Foreskin keratinocyte (primary cell): ENCODE measurements at places on chromosomes 16 and 17. TPM values are rescaled to one million over a fixed set of nuclear protein-coding genes. Genes with fewer than 3 reads are reported as not detected.

The SGCA gene
- not detected in 2 replicates for total RNA-seq

The ZNF646 gene
- 11.0 and 12.2 TPM in 2 replicates for total RNA-seq

The ATP6V0D1 gene
- total RNA-seq, result 97.7 and 102 TPM in 2 replicates

The ASGR1 gene
- total RNA-seq, result 0.14 and 0.21 TPM in 2 replicates

The RABEP1 gene
- 37.9 and 41.5 TPM in 2 replicates for total RNA-seq

The FNDC8 gene
- not detected in 2 replicates for total RNA-seq

The TPSG1 gene
- not detected in 2 replicates for total RNA-seq

- DNase-seq, result no peak
These were observed 14.2 kb upstream of the CCL1 start for GRCh38 chr17:34377078-34377823.

DNA sequence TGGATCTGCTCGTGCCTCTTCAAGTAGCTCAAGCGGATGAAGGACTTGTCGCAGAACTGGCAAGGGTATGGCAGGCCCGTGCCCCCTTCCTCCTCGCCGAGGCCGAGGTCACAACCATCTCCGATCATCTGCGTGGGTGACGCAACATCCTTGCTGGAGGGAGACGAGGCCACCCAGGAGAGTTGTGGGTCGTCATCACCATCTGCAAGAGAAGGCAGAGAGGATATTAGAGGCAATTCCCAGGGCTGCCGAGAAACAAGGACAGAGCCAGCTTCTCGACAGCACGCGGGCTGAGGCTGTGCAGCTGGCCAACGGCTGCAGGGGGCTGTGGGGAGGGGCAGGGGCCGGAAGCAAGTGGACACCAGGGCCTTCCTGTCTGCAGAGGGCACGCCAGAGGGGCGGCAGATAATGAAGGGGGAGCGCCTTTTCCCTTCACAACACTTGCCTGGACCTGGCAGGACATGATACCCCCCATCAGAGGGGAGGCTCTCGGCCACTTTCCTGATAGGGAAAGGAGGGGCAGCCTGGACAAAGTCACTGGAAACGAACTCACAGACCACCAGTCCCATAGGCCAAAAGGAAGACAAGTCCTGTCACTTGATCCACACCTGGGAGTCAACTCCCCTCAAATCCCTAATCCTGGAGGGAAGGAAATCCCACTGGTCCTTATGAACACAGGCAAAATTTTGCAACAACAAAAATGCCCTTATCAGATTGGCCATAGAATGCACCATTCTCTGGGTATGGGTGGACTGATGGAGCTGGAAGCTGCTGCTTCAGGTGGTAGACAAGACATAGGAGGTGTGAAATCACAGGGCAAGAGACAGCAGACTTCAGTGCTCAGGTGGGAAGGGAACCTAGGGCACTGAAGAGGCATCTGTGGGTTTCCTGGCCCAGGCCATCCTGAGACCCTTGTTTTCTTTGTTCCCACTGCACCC is 217.0 kb downstream of the ZNF423 start:
- DNase-seq, result no peak

DNA sequence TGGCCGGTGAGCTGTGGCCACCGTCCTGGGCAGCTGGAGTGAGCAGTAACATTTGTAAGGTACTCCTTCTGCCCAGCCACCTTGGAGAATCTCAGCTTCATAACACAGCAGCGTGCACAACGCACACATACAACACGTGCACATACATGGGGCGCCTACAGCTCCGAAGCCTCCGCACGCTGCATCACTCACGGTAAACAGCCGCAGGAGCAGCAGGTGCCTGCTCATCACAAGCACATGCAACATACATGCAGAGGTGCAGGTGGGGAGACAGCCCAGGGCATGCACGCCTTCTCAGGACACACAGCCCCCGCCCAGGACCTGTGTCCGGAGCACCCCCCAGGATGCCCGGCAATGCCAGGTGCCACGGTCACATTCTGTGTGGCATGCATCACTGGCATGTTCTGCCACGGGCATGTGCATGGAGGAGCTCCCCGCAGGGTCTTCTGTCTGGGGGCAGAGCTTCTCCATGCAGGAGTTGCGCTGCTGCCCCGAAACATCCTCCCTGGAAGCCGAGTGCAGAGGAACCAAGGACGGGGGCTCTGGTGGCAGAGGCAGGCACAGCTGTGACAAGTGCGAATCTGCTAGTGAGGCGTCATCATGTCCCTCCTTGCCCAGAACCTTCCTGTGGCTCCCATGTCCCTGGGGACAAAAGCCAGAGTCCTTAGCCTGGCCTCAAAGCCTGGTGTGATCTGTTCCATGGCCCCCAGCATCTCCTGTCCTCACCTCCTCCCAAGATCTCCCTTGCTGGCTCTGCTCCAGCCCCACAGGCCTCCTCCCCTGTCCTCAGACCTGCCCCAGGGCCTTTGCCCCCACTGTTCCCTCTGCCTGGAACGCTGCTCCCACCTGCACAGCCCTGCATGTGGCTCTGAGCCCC is 184.0 kb upstream of the GSE1 start:
- no peak for DNase-seq

DNA sequence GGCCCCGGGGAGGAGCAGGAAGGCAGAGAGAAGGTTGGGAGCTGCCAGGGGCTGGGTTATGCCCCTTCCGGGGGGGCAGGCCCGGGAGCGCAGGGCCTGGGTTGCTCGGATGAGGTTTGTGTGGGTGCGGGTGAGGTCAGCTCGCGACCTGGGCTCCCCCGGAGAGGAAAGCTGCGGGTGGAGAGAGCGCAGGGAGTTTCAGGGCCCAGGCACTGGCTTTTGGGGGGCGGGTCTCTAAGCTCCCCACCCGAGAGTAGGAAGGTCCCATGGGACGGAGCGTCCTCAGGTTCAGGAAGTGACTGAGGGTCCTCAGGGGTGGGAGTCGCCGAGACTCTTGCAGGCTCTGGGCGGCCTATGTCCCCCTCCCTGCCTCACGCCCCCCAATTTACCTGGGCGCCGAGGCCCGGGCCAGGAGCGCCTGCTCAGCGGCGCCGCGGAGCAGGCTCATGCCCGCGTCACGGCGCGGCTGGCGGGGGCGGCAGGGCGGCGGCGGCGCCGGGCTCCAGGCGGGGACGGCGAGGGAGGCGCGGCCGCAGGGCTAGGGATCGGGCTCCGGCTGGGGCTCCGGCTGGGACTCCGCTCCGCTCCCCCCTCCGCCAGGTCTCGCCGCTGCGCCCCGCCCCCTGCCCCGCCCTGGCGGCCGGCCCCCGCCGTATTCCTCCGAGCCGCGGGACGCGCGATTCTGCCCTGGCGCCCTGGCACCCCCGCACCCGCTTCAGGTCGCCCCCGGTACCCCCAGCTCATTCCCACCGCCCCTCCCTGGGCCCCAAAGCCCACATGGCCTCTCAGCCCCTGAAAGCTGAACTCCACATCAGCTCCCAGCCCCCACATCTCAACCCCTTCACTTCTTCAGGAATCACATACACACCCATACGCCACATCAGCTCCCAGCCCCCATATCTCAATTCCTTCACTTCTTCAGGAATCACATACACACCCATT is at the start of gene DOK4:
Gene DOK4, minus strand, starts transcription at position 578 of the 942 bp plus-strand sequence. CDS start 6,986 bp downstream, outside the sequence.
- DNase-seq, result no peak

DNA sequence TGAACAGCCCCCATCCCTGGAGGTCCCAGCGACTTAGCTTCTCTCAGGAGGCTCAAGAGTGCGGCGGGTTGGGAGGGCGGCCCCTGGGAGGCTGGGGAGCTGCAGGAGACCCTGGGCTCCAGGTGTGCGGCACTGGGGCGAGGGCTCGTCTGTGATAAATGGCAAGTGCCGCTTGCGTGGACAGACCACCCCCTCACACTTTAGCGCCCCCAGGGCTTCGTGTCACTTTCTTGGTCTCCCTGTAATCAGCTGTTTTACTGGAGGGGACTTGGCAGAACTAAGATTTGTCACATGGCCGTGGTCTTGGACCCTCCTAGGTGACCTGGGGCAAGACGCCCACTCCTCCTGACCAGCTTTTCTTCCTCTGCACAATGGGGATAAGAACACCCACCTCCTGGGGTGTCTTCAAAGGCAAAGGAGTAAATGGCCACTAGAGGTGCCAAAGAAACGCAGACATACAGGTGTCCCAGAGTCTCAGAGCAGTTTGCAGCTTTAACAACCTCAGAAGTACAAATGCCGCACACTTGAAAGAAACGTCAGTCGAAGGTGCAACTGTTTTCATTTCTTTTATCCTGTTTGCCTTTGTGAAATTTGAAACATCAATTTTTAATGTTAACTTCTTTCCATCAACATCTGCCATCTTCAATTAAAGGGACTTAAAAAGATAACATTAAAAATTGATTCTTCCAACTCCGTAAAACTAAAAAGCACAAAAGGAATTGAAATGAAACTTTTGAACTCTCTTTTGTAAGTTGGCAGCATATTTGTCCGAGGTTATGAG is 946 bp downstream of the OSGIN1 start:
- DNase-seq, result no peak

GRCh38 chr16:19136549-19137196 is 22.9 kb downstream of the ITPRIPL2 start:
- no peak for DNase-seq

- peak; percentile 40 for DNase-seq
These were observed 67.1 kb upstream of the NLK start for GRCh38 chr17:27975146-27976011.

- no peak for DNase-seq
These were observed 3.2 kb downstream of the ZC3H7A start for GRCh38 chr16:11793840-11794239.

DNA sequence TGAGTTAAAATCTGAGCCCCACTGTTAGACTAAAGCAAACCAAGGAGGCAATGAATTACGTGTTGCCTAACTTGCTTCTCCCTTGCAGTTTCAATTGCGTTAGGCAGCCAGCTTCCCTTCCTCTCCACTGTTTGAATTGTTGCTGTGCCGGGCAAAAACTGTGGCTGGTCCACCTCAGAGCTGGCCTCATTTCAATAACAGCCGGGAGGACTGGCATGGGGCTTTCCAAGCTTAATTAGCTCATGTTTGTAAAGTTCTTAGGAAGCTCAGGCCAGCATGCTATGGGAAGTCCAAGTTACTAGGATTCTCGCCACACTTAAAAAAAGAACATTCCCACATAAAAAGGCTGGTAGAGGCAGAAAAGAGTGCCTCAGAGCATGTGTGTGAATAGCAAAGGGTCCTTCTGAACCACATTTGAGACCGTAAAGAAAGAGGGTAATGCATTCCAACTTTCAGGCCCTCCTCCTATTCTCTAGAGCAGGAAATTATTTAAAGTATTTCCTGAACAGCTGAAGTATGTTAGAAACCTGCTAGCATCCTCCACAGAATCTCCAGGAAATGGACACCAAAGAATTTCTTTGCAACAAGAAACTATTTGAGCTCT is 79.0 kb upstream of the SMURF2 start:
- no peak for DNase-seq

GRCh38 chr17:76248013-76248782 is 7.9 kb upstream of the RNF157 start:
- DNase-seq, result no peak

DNA sequence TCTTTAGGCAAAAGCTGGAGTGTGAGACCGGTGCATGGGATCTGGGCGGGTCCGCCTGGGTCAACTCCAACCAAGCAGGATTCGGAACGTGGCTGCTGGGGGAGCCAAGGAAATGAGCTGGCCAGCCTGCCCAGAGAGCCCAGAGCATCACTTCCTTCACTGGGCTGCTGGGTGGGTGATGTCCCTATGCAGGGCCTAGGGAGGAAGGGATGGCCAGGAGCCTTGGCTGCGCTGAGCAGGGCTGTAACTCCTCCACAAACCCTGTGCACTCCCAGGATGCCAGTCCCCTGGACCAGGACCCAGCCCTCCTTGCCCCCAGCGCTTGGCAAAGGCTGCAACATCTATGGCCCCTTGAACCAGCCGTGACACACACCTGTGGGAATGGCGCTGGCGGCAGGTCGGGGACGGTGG is 138.4 kb downstream of the RAB11FIP4 start:
- no peak for DNase-seq

- DNase-seq, result no peak
These were observed 95.0 kb downstream of the RAB11FIP4 start for GRCh38 chr17:31486351-31487062.

DNA sequence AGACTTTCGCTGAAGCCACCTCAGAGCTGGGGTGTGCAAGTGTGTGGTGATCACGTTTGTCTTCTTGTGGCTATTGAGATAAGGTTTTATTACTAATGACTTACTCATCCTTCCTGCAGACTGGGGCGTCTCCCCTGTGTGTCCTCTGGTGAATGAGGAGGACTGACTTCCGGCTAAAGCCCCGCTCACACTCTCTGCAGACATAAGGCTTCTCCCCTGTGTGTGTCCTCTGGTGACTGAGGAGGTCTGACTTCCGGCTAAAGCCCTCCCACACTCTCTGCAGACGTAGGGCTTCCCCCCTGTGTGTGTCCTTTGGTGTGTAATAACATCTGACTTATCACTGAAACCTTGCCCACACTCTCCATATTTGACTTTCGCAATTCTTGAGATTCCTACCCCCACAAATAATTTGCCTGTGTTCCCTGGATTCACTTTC is 19.4 kb downstream of the PRDM7 start:
- peak; percentile 49 for DNase-seq

- no peak for DNase-seq
These were observed 1.1 kb downstream of the PGAP6 start for GRCh38 chr16:380762-381011.

- DNase-seq, result no peak
These were observed 66.5 kb downstream of the RBFOX3 start for GRCh38 chr17:79544142-79544914.

DNA sequence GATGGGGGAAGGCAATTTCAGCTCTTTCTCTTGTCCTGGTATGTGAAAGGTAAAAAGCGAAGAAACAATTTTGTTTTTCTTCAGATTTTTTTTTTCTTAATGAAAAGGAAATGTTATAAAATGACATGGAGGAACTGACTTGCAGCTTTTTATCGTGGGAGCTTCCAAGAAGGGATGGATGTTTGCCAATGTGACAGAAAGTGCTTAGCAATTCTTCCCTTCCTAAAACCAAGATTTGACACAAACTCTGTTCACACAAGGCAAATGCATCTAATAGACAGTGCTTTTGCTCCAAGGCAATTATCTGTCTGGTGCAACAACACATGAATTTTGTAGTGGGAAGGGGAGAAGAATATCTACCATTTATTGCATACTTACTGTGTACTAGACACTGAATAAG is 988.5 kb downstream of the CDH11 start:
- no peak for DNase-seq
